Stimulated activated naive CD8-positive, alpha-beta T cell treated with anti-CD3 and anti-CD28 coated beads, Interleukin-15, Interleukin-2, amounts not matched to agents 100 U/mL and 50 U/mL, for 24 hours (primary cell): ENCODE measurements at places on chromosomes 7 and 10.

GRCh38 chr7:36441344-36442022 lies 51.8 kb downstream of the ANLN start:
- DNase-seq, result no peak

DNA sequence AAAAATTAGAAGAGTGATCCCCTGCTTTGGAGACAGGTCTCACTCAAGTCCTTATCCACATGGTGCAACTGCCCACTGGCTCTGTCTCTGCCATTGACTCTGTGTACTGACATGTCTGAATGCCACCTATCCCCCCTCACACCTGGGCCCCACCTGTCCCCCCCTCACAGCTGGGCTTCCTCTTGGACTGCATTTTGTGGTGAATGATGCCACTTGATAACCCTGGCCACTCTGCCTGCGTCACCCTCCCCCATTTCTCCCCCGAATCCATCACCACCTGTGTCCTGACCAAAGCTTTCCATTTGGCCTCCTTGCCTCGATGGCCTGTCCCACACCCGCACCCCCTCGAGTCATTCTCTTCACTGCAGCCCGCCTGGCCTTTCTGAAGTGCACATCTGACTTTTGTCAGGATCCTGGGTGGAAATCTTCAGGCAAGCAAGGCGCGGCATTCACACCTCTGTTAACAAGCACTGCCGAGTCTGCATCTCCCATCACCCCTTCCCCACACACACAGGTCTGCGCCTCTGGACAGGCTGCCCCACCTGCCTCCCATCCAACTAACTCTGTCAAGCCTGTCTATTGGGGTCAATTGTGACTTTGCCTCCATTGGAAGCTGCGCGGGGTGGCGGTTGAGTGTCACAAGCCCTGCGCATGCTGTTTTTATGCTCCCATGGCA lies 175.3 kb upstream of the KLF14 start:
- no peak for DNase-seq

DNA sequence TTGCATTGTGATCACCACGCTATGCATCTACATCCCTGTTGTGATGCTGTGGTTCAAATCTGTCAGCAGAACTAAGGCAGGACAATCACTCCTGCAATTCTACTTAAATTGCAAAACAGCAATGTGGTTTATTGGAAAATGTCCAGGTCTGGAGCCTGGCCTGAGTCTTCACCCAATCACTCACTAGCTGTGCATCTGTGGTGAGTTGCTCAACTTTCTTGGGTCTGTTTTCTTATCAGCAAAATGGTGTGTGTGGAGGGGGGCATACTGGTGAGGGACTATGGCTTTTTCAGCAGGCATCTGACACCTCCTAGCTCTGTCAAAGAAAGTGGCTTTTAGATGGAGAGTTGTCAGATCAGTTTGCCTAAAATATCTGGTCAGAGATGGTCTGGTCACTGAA lies 108.3 kb upstream of the FEZF1 start:
- no peak for DNase-seq

- DNase-seq, result no peak
Measured at GRCh38 chr10:110779489-110779888, 92.2 kb upstream of the PDCD4 start.

- no peak for DNase-seq
Measured at GRCh38 chr10:44416936-44417335, 32.0 kb upstream of the CXCL12 start.

DNA sequence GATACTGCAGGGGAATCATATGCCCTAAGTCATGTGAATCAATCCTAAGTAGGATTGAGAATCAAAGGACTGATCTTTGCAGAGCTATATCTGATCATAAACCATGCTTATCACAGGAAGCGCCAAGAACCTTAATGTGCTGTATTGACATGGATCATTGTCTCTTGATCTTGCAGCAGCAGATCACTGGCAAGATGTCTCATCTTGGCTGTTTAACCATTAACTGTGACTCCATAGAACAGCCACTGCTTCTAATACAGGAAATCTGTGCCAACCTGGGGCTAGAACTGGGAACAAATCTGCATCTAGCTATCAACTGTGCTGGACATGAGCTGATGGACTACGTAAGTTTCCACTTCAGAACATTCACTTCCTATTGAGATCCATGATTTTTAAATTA lies 21.6 kb downstream of the ENO4 start:
- no peak for DNase-seq

DNA sequence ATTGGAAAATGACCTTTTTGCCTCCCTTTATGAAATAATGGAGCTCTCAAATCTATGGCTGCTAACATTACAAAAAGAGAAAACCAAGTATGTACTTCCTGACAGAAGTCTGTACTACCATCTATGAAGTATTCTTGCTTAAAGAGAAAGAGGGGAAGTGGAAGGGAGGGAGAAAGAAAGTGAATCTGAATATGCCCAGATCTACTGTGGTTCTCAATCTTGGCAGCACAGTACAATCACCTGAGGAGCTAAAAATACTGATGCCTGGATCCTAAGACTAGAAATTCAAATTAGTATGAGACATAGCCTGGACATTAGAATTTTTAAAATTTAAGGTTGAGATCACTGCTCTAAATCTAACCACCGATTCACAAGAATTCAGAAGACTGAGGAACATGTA lies 85.2 kb downstream of the IGF2BP3 start:
- DNase-seq, result no peak

- no peak for DNase-seq
Measured at GRCh38 chr7:145265180-145265579, 429.3 kb upstream of the TPK1 start.

- no peak for DNase-seq
Measured at GRCh38 chr10:64115908-64116643, 594.9 kb downstream of the REEP3 start.

- no peak for DNase-seq
Measured at GRCh38 chr7:6153646-6154541, 118.5 kb downstream of the CYTH3 start.

- no peak for DNase-seq
Measured at GRCh38 chr7:17996442-17997223, 31.0 kb downstream of the PRPS1L1 start.

- no peak for DNase-seq
Measured at GRCh38 chr10:99685597-99685967, 26.3 kb downstream of the ENTPD7 start.

DNA sequence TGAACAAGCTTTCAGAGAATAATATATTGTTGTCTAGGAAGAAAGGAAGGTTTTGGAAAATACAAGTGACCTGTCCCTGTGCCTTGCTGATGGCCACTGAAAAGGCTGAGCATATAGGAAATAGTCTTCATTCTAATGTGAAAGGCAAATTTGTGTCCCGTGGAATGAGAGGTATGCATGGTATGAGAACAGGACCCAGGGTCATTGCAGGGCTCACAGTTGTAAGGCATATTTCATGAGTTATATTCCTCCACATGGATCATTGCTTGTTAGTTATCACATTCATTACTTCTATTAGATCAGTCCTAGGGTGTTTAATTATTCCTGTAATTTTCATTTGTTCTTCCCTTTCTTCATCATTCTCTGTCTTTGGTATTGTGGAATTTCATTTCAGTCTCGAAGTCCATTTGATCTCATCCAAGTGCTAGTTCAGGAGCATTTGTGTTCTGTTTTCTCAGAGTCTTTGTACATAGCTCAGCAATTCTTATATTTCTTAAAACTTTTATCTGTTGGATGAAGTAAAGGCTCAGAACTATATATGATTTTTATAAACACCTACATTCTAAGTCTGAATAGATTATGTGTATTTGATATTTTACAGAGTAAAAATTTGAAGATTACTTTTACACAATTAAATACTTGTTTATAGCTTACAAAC lies 39.4 kb upstream of the ARHGAP21 start:
- no peak for DNase-seq

DNA sequence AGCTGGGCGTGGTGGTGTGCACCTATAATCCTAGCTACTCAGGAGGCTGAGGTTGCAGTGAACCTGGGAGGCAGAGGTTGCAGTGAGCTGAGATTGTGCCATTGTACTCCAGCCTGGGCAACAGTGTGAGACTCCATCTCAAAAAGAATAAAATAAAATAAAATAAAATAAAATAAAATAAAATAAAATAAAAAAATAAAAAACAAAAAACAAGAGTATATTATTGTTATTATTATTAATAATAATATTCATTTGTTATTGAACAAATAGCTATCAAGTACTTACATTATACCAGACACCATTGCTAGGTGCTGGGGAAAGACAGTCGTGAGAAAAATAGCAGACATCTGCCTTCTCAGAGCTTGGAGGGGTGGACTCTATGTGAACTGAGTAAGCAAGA lies 24.1 kb downstream of the PAX2 start:
- DNase-seq, result no peak

GRCh38 chr10:30178356-30178964 lies 119.1 kb upstream of the JCAD start:
- DNase-seq, result no peak

- no peak for DNase-seq
Measured at GRCh38 chr7:77252506-77252905, 52.9 kb upstream of the FGL2 start.

DNA sequence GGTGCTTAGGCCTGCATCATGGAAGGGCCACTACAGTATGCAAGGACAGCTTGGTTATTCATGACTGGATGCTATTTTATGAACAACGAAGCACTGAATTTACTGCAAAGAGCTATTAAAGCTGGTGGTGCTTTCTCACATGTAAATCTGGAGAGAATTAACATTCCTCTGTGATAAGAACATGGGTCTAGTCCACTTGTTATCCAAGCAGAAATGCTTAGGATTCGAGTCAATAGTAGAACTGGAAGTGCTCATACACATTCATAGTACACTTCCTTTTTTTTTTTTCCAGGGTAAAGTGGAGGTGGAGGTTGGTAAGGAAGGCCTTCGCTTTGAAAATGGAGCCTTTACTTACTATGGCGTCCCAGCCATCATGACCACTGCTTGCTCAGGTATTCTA lies 35.0 kb downstream of the CNNM1 start:
- no peak for DNase-seq

DNA sequence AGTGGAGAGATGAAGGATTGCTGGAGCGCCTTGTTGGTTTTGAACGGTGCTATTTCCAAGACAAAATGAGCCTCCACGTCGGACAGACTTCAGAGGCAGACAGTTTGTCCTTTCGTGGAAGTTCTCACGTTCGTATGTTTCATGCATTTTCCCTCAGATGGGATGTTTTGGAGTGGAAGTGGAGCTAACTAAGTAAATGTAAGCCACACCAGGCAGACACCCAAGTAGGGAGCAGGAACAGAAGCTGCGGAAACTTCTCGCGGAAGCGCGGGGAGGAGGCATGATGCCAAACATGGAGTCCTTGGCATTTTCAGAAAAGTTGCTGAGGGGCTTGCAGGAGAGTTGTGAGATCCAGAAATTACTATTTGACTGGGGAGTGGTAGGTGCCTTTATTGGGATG lies 145.6 kb upstream of the PRR15 start:
- DNase-seq, result no peak

- DNase-seq, result peak; percentile 16
Measured at GRCh38 chr10:120824881-120825309, 26.3 kb upstream of the WDR11 start.

GRCh38 chr10:119714484-119714816 lies 11.4 kb upstream of the INPP5F start:
- no peak for DNase-seq

DNA sequence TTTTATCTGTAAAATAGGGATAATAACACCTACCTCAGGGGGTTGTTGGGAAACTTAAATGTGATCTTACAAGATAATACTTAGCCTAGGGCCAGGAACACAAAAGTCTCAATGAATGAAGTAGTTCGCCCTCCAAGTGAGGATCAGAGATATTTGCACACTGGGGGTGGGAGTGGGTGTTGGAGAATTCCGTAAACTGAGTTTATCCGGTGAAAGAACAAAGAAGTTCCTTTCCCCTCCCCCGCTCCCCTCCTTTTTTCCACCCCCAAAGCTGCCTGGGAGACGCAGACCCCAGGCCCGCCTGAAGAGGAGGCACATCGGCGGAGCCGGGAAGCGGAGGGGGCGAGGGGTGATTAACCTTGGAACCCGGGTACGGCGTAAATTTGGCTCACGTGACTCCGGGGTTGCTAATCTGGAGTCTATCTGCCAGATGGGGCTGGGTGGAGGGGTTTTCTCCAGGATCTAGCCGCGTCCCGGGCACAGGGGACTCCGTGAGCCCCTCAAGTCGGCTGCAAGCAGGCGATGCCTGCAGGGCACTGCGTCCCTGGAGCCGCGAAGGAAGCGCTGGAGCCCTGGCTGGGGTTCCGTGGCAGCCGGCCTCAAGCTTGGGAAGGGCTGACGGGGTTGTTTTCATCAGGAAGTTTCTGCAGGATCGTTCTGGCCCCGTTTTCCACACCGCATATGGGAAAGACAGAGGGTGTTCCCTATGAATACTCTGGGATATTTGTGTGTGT lies 1.4 kb upstream of the PODXL start:
- DNase-seq, result no peak

DNA sequence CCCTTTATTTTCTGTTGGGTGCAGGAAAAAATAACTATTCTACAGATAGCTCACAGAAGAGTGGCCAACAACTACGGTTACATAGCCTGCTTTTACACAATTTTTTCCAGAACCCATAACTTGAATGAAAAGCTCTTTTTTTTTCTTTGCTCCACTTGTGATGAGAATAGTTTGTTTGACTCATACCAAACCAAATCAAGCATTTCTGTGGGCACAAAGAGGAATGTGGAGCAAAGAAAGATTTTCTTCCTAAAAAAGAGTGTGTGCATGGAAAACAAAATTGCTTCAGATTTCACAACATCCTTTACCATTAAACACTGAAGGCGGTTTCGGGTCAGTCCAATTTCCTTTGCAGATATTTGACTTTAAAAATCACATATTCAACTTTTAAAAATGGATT lies 54.8 kb upstream of the RAB11FIP2 start:
- no peak for DNase-seq

GRCh38 chr7:125930848-125931247 lies 1001.2 kb upstream of the POT1 start:
- DNase-seq, result no peak

DNA sequence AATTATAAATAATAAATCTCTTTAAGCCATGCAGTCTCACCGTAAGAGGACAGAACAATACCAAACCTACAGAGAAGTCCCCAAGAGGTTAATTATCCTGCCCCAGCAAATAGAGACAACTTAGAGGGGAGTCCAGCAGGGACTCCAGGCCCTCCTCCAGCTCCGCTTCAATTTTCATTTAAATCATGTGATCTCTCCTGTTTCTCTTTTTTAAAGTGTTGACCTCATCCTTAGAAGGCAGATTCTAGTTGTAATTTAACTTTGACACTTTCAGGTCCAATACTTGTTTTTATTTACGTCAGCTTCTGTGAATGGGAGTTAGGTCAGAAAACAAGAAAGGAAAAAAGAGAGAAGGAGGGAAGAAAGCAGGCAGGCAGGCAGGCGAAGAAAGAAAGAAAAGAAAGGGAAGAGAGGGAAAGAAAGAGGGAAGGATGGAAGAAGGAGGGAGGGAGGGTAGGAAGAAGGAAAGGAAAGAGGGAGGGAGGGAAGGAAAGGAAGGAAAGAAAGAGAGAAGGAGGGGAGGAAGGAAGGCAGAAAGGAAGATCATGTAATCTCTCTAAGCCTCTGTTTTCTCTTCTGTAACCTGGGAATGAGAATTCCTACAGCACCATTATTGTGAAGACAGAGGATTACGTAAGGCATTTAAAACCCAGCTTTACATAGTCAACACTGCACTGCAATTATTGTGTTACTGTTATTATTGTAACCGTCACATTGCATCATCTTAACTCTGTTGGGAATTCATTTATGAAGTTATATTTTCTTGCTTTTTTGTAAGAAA lies 227.7 kb downstream of the SKIDA1 start:
- DNase-seq, result no peak
